MCF 10A (cell line): ENCODE measurements at places on chromosomes 6 and 20.

- no peak for DNase-seq
Measured at GRCh38 chr6:162149786-162150185, 577.8 kb downstream of the PRKN start.

GRCh38 chr6:30066082-30066481 is 916 bp upstream of the PPP1R11 start:
- DNase-seq, result no peak

- no peak for DNase-seq
Measured at GRCh38 chr6:41161380-41161779, 1.5 kb downstream of the TREM2 start.

DNA sequence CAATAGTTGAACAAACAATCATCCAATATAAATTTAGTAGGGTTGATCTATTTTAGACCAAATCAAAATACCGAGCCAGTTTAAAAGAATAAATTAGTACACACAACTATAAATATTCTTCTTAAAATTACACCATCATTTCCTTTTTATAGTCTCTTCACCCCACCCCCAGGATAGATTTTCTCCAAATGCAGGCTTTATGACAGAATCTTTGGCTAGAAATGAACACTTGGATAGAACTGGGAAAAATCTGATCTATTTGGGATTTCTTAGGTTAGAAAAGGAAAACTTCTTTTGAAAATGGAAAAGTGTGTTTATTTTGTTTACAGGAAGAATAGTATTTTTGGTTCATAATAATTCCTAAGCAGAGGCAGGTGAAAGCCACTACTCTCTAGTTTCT is 74.6 kb downstream of the HMGN3 start:
- DNase-seq, result no peak

DNA sequence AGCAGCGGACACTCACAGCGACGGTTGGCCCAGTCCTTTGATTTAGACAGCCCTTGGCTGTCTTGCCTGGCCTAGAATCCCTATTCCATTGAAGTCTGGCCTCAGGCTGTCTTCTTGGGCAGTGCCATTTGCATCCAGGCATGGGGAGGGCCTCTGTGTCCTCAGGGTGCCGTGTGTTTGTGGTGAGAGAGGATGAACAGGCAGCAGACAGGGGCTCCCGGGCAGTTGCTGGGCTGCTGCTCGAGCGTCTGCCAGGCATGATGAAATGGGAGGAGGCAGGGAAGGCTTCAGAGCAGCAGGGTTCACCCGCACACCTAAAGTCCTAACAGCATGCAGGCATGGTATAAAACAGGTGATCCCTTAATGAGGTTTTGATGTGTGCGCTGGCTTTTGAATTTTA is 126.9 kb downstream of the SOBP start:
- DNase-seq, result no peak
